HEK293T (cell line): ENCODE measurements at places on chromosomes 3 and 15.

DNA sequence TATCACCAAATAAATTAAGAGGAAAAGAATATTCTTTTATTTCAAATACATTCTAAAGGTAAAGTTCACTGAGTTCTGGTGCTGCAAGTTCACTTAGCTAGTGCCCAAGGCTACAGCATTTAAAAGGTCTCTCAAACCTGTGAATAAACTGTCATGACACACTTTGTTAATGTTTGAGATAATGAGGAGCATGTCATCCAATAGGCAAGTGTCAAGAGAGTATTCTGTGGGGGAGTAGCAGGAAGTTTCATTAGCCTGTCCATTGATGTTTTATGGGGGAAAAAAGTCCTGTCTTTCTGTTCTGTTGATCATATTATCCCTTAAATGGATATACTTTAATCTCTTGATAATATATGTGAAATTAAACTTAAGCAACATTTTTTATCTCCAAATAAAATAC, 4.0 kb downstream of the SPESP1 start:
- no peak for DNase-seq

- DNase-seq: no peak
These were observed 897 bp upstream of the TLE3 start for GRCh38 chr15:70098461-70099166.

DNA sequence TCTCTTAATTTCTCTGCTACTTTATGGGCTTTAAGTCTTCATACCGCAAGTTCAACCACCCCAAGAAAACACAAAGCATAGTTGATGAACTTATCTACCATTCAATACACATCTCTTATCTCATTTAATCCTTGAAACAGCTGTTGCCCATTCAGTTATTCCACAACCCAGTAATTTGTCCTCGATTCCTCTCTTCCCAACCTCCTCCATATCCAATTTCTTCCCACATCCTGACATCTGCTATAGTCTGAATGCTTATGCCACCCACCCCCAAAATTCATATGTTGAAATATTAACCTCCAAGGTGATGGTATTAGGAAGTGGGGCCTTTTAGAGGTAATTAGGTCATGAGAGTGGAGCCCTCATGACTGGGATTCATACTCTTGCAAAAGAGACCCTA, 345.4 kb downstream of the ERC2 start:
- DNase-seq: no peak

- DNase-seq: no peak
These were observed 1.5 kb downstream of the GRM2 start for GRCh38 chr3:51708216-51708845.

GRCh38 chr15:84915606-84915958, 31.1 kb downstream of the SLC28A1 start:
- no peak for DNase-seq

- DNase-seq: no peak
These were observed 47.2 kb downstream of the IGSF11 start for GRCh38 chr3:118987477-118987876.

GRCh38 chr15:78873793-78874765, 1.4 kb downstream of the MORF4L1 start:
- DNase-seq: no peak

DNA sequence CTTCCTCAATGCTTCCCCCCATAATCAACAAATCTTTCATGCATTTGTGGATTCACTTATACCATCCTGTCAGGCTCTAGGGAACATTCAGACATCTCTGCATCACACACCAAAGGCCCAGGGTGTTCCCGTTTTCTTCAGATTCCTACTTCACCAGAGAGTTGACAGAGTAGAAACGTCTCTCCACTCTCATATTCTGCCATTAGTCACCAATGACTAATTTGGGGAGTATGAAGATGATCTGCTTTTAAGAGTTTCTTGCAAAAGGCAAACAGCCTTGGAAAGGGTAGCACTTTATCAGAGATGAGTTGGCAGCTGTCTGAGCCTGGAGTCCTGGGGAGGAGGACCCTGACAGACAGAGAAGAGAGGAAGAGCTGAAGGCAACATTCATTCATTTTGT, 55.8 kb upstream of the DGKG start:
- DNase-seq: no peak

DNA sequence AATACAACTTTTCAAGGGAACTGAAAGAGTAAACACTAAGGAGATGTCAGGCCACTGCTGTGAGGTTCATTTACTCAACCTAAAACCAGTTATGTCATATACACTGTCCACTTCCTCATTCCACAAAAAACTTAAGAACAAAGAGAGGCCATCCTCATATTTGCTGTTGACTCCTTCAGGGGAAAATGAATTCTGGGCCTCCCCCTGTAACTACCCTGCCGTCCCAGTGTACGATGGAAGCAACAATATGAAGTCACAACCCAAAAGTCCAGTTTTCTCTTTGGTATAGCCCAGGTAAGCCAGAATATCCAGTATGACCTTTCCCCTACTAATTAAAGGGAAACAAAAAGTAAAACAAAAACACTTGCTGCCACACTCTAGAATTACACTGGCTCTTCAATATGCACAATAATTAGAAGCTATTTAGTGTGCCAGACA, 16.2 kb downstream of the CEP152 start:
- DNase-seq: no peak

DNA sequence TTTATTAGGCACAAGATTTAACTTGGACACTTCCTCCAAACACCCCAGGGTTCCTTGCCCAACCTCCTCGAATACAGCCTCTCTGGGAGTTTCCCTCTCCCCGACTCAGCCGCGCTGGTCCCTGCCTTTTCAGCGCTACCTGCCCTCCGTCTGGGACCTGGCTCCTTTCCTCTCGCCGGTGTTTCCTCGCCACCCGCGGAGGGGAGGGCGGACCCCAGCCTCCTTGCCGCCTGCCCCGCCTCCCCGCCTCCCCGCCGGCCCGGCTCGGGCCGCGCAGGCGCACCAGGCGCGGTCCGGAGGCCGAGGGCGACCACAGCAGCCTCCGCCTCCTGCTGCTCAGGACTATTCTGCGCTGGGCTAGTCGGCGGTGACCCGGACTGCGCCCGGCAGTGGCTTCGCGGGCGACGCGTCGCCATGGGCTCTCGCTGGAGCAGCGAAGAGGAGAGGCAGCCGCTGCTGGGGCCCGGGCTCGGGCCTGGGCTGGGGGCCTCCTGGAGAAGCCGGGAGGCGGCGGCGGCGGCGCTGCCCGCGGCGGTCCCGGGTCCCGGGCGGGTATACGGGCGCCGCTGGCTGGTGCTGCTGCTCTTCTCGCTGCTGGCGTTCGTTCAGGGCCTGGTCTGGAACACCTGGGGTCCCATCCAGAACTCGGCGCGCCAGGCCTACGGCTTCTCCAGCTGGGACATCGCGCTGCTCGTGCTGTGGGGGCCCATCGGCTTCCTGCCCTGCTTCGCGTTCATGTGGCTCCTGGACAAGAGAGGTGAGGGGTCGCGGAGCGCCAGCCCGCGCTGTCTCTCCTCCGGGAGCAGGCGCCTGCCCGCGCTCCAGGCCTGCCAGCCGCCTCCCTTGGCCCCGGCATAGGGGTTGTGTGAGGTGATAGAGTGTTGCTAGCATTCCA, at the start of gene SLC49A4:
TSS of gene SLC49A4 (plus strand) at position 291 of the 895 bp plus-strand sequence. CDS start at position 415, 124 bp downstream.
- peak; percentile 90 for DNase-seq

DNA sequence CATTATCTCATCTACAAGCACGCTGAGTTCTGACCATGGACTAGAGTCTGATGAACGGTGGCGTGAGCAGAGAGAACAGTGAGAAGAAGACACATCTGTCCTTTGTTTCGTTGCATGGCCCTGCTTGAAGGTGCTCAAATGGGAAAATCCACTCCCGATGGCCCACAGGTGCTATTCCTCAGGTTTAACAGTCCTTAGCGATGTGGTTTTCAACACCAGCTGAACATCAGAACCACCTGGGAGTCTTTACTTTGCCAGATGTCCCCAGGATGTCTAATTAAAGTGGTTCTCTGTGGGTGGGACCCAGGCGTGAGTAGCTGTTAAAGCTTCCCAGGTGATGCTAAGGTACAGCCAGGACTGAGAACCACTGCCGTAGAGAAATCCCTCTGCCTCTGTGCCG, 13.0 kb downstream of the ADAMTS17 start:
- no peak for DNase-seq

DNA sequence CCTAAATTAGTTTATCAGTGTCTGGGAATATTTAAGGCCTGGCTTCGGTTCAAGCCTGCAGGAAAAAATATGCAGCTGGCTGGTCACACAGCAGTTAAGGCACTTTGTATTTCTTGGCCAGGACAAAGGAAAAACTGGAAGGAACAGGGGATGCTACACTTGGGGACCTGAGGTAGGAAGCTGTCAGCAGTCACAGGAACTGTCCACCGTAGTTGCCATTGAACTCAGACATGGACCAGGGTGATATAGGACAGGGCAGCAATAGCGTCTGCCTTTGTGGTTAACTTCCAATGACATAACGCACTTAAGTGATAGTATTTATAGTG, 49.1 kb downstream of the NR1D2 start:
- DNase-seq: no peak

DNA sequence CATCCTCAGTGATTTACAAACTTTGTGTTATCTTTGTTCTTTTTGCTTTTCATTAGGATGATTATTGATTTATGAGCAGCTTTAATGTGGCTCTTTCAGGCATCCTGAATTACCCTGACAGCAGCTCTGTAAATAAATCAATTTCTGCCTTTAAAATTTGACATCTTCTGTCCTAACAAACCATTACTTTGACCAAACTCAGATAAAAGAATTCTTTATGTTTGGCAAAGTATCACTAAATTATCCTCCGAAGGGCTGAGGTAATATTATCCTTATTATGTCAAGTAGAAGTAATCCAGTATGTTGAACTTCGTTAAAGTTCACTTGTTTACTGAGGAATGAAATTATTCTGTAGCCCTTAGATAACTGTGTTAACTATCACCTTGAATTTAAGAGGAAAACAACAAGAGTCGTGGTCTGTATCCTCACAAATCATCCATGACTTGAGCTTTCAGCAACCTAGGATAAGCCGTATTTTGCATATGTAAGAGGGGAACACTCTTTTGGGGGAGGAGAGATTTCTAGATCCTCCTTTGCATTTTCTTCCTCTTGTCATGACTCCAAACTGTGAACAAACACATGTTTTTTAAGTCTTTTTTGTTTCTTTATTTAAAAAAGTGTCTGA, 173.2 kb upstream of the STAC start:
- DNase-seq: no peak

- no peak for DNase-seq
These were observed 71.9 kb downstream of the MGLL start for GRCh38 chr3:127750226-127751031.

DNA sequence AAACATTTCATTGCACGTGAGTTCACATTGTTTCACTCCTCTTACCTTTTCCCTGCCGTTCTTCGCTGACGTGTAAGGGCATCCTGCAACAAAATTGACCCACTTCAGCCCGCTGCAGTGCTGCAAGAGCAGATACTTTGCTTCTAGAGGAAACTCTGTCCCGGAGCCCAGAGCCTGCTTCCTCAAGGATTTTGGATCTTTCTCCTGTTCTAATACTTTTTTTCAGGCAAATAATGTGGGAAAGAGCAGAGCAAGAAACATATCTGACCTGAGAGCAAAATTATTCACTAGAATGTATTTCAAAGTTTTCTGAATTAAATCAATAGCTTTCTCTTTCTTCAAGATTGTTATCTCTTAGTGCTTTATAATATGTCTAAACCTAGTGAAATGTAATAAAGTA, 303.9 kb downstream of the AGBL1 start:
- DNase-seq: no peak

GRCh38 chr3:186845756-186846155, 3.2 kb downstream of the ADIPOQ start:
- no peak for DNase-seq

DNA sequence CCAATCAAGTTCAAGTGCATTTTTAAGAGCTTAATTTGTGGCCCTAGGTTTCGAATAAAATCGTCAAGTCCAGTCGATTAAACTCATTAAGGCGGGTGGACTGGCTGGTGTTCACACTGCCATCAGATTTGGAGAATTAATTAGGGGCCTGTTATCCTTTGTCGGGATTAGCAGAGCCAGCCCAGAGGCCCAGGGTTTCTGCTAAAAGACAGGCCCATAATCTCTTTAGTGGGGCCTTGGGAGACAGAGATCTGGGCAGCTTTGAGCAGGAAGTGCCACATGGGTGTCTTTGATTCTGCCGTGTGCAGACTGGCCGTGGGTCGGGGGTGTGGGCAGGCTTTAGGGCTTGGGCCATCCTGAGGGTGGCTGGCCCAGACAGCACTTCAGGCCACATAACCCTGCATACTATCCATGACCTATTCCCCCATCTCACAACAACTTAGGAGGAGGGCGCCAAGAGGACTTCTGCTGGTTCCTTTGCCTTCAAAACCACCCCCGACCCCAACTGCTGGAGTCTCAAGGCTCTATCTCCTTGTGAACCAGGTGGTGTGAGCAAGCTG, 94.7 kb downstream of the PLXNA1 start:
- DNase-seq: no peak

DNA sequence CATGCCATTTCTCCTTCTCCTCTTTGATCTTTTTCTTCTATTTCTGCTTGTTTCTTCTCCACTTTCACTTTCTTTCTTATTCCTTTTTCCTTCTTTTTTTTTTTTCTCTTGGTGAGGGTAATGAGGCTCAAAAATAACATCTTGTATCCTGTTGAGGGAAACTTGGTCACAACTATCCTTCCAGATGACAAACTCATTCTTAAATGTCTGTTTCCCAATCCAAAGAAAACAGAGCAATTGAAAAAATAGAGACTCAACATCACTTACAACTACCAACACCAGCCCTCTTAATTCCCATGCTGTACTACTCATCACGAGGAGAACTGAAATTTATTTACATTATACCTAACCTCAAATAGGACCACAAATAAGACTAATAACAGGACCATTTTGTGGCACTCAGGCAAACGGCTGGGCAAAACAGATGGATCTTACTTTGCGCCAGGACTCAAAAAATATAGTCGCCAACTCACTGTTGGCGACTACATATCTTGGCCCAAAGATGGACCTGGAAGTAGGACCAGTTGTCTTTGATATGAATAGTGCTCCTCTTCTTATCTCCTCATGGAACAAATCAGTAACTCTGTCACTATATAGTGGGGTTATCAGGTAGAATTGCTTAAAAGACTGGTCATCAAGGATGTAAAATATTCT, 343.9 kb downstream of the ZBTB20 start:
- no peak for DNase-seq

DNA sequence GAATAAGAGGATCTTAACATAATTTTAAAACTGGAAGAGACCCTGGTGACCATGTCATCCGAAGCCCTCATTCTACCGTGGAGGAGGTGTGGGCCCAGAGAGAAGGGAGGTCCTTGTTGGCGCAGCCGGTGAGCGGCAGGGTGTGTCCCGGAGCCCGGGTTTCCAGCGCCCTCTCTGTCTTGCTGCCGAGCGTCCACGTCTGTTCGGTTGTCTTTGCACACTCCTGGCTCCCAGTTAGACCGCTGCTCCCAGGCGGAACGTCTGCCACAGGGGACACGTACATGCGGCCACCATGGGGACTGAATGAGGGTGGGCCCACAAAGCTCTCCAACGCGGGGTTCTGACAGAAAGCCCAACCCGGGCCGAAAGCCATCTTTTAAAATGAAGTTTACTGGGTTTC, 6.6 kb upstream of the MUC4 start:
- DNase-seq: no peak

GRCh38 chr3:74883690-74884089, 269.2 kb upstream of the CNTN3 start:
- peak; percentile 7 for DNase-seq

- no peak for DNase-seq
These were observed 257.1 kb downstream of the OPA1 start for GRCh38 chr3:193850084-193850619.
